ENCODE measurements at places on chromosomes 13 and 19.

GRCh38 chr13:37277435-37278144 lies 172.1 kb upstream of the CSNK1A1L start:
- no peak for DNase-seq

DNA sequence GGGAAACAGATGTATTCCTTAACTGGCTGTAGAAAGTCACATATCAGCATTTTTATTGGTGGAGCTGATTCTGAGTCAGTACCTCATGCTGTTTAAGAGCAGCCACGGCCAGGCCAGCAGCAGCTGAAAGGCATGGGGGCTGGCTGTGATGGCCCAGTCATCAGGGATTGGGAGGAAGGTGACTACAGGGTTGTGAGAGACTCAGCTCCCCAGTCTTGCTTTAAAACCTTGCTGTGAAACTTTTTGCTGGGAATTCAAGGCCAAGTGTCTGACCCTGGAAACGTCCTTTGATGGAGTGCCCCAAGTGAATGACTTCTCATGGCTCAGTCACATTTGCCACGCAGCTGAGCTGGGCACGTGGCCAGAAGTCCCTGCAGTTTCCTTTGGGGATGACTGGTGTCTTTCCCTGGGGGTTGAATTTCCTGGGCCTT lies 39.1 kb upstream of the RNF113B start:
- no peak for DNase-seq

- no peak for DNase-seq
Observed at GRCh38 chr13:40670307-40670706, 3.9 kb upstream of the FOXO1 start.

DNA sequence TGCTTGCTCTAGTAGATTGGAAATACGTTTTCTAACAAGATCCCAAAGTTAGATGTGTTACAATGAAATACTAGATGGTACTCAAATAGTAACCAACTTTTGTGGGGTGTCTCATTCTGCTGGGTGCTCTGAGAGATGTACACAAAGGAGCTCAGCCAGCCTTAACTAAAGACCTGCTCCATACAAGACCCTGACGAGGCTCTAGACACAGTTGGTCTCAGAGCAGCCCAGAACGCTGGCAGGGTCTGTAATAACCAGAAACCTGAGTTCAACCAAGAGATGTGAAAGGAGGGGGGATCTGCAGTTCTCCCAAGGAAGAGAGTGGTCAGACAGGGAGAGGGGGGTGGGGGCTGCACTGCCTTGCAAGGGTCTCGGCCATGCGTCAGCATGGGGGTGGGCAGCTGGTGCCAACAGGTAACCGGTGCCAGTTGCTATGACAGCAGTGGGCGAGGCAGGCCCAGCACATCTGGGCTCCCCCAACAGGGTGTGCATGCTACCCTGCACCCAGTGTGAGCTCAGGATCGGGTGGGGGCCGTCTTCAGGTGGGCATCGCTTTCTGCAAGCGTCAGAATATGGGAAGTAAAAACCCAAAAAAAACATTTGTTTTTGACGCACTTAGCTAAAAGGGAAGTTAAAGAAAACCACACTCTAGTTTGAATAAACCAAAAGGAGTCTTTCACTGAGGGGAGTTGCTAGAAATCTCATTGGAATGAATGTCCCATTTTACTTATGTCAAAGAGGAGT lies 68.0 kb upstream of the GPR183 start:
- peak; percentile 91 for DNase-seq

GRCh38 chr19:3642987-3643673 lies 16.5 kb upstream of the CACTIN start:
- DNase-seq, result peak; percentile 54

- no peak for DNase-seq
Observed at GRCh38 chr13:106089261-106089980, 446.0 kb downstream of the EFNB2 start.

DNA sequence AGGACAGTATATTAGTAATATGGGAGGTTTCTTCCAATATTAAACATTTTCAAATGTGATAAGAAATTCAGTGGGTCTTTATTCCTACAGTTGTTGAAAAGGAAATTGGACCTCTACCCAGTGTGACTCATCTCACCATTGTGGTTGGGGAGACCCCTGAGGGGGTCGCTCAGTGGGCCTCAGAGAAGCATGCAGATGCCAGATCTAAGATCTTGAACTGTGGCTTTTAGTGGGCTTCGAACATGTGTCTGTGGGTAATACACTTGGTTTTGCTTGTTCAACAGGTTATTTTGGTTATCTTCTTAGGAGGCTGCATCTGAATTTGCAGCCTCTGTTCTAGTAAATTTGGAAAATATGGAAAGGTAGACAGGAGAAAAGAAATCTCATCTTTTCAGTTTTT lies 132.3 kb downstream of the PCCA start:
- DNase-seq, result no peak

DNA sequence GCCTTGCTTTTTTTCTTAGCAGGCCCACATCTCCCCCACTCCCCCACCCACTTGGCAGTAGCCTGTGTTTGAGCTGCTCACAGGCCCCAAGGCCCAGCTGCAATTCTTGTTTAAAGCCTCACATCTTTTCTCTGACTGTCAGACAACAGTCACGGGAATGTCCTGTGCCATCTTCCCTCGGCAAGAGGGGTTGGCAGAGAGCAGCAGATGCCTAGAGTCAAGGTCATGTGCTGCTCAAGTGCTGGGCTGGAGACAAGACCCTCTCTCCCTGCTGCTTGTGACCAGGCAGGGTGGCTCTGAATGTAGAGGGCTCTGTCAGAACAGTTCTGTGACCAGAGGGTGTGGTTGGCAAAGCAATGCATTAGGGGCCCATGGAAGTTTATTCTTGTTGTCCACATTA lies 47.4 kb downstream of the BBC3 start:
- no peak for DNase-seq

GRCh38 chr13:29707876-29708543 lies 112.5 kb upstream of the SLC7A1 start:
- peak; percentile 71 for DNase-seq

DNA sequence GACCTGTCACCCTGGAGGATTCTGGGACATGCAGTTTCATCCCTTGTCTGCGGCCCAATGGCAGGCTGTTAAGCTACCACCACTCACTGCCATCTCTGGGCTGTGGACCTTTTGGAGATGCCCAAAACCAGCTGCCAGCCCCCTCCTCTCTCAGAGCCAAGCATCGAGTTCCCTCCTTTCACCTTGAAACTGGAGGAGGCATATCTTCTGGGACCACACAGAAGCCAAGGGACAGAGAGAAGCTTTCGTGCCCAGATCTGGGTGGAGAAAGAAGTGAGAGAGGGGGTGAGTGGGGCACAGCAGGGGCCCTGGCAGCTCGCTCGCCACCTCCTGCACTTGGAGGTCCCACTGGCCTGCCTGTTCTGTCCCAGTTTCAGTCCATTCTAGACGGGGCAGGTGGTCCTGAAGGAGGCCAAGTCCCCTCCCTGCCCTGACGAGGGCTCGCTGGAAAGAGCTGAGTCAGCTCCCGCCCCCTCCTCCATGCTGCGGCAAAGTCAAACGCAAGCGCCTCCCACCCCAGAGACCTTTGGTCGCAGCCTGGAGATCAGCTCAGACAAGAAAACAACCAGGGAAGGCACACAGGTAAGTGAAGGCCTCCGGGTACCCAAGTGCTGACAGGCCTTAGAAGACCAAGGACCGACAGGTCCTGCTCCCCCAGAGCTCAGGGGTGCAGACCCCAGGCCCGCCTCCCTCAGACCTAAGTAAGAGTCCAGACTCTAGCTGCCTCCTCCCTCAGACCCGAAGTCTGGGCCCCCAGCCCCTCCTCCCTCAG lies 3.8 kb downstream of the BCAT2 start:
- DNase-seq, result no peak

Data from NAMALWA (cell line).